ENCODE measurements at places on chromosomes 1 and 21.

- no peak for DNase-seq
These were observed 21.0 kb downstream of the PDE9A start for GRCh38 chr21:42674351-42674940.

- DNase-seq, result no peak
These were observed 28.5 kb upstream of the RNF2 start for GRCh38 chr1:185016880-185017279.

GRCh38 chr1:19938472-19938871, 15.1 kb upstream of the PLA2G2E start:
- no peak for DNase-seq

- no peak for DNase-seq
These were observed 26.8 kb upstream of the UBE2U start for GRCh38 chr1:64176659-64177058.

- no peak for DNase-seq
These were observed 1618.7 kb downstream of the AMY1C start for GRCh38 chr1:105368446-105368845.

DNA sequence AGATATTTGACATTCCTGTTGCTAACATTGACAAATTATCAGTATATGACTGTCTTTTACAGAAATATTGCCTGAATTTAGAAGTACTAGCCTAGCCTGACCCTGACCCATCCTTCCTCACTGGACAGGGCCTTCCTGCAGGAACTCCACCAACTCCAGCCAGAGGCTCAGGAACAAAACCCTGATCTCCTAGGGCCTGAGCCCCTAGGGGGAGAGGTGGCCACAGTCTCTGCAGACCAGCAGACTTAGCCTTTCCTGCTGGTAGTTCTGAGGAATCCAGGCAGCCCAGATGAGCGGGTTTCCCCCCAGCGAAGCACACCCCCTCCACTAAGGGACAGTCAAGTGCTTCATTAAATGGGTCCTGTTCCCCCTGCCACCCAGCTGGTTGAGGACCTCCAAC, 44.3 kb upstream of the LRIF1 start:
- no peak for DNase-seq

- no peak for DNase-seq
These were observed 27.5 kb upstream of the MYSM1 start for GRCh38 chr1:58727364-58727763.

GRCh38 chr1:225004396-225004795, 74.9 kb downstream of the DNAH14 start:
- DNase-seq, result no peak

- no peak for DNase-seq
These were observed 2.0 kb downstream of the TMEM63A start for GRCh38 chr1:225880222-225880588.

GRCh38 chr1:10621906-10622305, 147.2 kb downstream of the PEX14 start:
- no peak for DNase-seq

Measured in upper lobe of left lung (tissue), 6 donors.